ENCODE measurements at places on chromosomes 13 and 19.

DNA sequence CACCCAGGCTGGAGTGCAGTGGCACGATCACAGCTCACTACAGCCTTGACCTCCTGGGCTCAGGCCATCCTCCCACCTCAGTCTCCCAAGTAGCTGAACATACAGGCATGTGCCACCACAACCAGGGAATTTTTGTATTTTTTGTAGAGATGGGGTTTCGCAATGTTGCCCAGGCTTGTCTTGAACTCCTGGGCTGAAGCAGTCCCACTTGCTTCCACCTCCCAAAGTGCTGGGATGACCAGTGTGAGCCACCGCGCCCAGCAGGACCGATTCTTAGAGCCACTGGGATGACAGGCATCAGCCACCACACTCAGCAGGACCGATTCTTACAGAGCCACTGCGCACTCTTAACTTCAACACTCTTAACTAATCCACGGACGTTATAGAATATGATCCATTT, 54.9 kb upstream of the RANBP3 start:
- no peak for DNase-seq

DNA sequence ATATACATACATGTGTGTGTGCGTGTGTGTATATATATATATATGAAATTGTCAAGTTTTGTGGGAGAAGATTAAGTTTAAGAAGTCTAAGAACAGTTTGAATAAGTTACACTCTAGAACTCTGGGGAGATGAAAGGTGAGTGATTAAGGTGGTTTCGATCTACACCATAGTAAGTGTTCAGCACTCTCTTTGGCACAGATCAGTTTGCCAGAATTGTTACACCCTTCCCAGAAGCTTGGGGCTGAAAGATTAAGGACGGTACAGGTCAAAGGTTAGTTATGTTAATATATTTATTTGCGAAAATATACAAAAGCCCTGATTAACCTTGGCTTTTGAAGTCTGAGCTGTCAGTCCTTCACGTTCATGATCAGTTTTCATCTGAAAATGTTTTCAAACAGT, 309.1 kb downstream of the KLF5 start:
- DNase-seq, result no peak

GRCh38 chr13:37870895-37871550, 1.5 kb upstream of the TRPC4 start:
- no peak for DNase-seq

DNA sequence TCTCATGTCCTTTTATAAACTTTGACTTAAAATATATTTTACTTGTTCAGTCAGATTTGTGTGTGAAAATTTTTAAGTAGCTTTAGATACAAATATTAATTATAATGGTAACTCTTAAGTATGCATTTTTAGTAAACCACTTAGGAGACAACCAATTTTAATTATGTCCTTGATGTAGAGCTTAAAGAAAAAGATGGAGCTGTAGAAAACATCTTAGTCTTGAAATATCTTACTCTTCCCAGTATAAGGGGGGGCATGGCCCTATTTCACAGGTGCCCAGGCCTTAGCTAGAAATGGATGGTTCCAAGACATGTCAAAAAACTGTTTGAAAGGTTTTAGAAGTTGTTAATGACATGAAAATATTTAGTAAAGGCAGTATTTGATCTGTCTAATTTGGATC, 43.4 kb upstream of the CEACAM21 start:
- no peak for DNase-seq

DNA sequence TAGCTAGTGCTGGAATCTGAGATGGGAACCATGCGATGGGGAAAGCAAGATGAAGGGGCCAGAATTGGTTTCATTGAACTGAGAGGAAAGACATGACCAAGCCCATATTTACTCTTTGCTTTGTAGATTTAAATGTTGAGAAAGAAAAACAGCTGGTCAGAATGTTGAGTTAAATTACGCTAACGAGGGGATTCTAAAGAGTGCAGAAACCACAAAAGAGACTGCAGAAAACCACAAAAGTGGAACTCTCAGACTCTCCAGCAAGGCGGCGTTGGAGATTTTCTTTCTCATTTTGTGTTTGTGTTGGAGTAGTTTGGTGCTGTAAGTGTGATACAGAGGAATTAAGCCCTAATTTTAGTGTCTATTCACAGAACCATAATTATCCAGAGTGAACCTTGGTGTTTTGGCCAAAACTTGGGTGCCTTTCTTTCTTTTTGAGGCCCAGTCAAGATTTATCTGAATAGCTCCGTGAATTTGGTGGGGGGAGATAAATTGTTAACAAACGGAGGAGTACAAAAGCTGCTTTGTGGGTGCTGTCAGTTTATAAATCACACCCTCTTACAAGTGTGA, 26.3 kb downstream of the SAE1 start:
- DNase-seq, result no peak

GRCh38 chr19:50664204-50664603, 15.0 kb downstream of the C19orf81 start:
- DNase-seq, result no peak

DNA sequence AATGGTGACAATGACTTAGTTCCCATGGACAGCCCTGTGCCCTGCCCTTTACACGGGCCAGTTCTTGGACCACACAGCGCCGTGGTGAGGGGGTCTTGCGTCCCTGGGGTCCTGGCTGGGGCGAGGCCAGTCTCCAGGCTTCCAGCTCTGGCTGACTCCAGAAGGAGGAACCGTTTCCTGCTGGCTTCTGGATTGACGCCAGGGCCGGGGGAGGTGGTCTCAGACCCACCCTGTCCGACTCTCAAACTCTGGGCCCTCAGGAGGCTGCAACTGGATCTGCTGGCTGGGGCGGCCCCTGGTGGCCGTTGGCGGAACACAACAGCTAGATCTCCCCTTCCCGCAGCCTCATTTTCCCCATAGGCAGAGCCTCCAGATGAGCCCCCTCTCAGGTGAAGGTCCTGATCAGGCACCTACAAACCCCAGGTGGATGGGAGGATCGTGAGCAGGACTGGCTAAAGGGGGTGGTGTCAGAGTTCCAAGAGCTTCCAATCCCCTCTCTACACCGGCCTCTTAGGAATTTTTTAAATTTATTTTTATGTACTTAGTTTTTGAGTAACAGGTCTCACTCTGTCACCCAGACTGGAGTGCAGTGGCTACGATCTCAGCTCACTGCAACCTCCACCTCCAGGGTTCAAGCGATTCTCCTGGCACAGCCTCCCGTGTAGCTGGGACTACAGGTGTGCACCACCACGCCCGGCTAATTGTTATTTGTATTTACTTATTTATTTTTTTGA, 8.0 kb downstream of the CCDC194 start:
- DNase-seq, result peak; percentile 42

DNA sequence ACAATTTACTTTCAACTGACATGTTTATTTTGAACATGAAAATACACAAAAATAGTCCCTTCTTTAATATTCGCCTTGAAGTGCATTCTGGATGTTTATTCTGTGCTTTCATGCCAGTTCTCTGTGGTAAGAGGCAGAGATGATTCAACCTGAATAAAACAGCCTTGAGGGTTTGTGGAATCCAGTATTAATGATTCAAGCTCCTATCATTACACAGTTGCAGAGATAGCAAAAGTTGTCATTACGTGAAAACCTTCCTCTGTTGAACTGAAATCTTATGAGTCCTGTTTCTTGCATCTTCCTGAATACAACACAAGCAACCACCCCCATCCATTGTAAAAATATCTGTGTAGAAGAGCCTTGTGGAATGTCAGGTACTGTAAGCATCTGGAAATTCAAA, 142.3 kb upstream of the HTR2A start:
- no peak for DNase-seq

DNA sequence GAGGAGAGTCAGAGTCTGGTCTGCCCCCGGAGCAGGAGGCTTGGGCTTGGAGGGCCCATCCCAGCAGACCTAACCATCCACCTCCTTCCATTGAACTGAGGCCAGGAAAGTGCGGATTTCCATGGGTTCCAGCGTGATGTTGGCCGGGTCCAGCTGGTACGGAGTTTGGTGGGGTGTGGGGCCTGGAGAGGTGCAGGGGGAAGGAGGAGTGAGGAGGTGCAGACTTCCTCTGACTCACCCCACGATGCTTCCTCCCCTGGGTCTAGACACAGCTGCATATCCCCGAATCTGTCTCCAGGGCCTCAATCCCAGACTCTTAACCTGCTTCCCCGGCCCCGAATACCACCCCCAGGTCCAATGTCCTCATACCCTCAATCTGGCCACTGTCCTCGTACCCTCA, 20.0 kb downstream of the MAN2B1 start:
- DNase-seq, result no peak

GRCh38 chr19:17557466-17557865, 2.0 kb downstream of the COLGALT1 start:
- no peak for DNase-seq

DNA sequence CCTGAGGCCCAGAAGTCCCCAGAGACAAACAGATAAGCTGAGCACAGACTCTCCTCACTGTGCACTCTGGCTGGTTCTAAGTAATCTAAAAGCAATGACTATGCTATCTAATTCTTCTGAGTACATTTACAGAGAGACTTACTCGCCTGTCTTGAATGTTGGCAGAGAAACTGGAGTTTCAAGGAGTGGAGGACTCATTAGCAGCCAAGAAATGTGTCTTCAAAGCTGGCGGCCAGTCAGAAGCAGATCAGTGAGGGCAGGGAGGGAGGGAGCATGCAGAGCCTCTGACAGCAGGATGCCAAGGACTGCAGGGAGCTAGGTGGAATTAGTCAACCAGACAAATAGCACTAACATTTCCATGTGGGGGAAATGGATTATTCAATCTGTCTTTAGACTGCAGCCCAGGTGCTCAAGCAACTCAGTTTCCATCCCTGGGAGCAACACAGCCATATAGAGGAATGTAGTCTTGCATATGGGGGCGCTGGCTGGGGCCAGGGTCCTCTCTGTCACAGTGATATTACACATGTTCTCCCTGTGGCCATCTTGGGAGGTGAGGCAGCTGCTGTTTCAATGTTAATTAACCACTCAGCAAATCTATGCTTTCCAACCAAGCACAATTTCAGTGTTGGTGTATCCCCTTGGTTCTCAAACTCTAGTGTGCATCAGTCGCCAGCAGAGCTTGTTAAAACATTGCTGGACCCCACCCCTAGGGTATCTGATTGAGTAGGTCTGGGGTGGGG, 97.9 kb downstream of the CCNA1 start:
- no peak for DNase-seq

DNA sequence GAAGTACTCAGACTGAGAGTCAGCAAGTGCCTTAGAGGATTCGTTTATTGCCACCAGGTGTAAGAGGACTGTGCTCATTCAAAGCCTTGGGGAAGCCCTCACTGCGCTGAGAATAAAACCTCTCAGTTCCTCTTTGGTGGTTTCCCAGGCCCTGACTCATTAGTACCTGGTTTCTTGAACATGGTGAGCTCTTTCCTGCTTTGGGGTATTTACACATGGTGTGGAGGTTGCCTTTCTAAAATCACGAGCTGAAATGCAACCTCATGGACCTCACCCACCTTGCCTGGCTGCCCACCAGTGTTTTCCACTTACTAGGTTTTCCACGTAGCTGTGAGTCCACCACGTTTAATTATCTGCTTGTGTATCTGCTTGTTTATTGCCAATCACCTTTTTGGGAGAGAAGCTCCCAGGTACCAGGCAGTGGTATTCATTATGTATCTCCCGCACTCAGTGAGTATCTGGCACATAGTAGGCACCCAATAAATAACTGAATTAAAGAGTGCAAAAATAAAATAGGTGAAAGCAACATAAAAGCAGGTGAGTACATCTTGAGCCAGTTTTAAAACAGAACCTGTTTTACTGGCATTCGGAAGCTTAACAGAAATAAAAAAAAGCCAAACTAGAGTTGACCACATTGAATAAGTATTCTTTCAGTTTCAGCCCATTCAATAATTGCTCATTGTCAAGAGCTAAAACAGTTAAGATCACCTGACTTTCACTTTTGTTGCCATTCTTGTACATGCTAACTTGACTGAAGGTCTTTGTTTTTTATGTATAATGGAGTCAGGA, 533.0 kb downstream of the MYO16 start:
- DNase-seq, result no peak

- DNase-seq, result no peak
Observed at GRCh38 chr13:37613236-37613635, 14.7 kb upstream of the POSTN start.

GRCh38 chr19:41264581-41265394, 616 bp downstream of the HNRNPUL1 start:
- DNase-seq, result peak; percentile 65

DNA sequence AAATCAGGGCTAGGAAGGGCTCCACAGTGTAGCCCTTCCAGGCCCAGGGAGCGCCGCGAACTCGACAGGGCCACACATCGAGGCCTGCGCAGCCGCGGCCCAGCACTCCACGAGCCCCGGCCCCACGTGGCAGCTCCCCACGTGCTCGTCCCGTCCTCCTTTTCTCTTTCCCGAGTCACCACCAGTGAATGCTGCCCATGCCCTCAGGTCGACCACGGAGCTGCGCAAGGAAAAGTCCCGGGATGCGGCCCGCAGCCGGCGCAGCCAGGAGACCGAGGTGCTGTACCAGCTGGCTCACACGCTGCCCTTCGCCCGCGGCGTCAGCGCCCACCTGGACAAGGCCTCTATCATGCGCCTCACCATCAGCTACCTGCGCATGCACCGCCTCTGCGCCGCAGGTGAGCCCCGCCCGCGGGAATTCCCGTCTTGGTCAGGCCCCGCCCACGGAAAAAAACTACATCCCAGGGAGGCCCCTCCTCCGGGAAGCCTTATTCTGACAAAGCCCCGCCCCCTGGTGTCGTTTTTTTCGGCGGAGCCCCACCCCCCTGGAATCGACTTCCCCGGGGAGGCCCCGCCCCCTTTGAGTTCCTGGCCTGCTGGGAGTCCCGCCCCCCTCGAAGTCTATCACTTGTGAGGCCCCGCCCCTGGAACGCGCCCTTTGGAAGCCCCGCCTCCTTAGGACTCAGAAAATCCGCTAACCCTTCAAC, 7.0 kb downstream of the HIF3A start:
- DNase-seq, result no peak

DNA sequence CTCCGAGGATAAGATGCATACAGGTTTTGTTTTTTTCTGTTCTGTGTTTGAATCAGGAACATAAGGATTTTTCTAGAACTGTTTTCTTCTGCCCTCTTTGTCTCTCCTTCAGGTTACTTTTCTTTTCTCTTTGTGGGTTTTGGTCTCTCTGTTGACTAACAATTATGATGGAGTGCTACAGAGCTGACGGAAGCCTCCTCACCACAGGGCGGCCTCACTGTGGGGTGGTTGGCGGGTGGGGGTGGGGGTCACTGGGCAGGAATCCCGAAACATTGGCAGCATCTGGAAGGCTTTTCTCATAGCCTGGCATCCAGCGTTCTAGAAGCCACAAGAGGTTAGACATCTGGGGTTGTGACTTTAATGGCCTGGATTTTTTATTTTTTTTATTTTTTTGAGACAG, 12.0 kb upstream of the MATK start:
- DNase-seq, result no peak

DNA sequence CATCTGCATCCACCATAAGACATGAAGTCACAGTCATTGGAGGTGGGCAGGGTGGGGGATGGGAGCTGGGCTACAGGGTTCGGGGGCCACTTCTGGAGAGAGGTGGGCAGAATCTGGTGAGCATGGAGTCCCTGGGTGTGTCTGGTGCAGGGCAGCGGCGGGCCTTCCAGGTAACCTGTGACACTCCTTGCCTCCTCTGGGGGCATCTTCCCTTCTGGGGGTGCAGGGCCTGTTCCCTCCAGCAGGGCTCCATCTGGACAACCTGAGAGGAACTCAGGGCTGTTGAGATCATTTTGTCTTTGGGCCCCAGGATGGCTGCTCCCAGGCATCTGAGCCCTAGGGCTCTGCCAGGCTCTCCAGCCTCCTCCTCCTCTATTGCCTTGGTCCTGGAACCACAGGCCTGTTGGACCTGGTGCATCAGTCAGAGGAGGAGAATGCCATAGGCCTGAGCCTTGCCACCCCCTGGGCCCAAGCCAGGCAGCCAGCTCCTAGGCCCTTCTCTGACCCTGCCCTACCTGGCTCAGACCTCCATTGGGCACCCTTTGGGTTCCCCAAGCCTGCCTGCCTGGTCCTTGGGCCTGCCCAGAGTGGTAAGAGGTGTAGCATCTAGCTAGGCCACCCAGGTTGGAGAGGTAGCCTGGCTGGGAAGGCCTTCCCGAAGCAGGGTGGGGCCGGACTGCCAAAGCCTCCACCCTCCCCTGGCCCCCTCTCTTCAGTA, 13.4 kb downstream of the LYL1 start:
- DNase-seq, result no peak
